CD4-positive, alpha-beta T cell treated with Interferon gamma for 1 hour (primary cell): ENCODE measurements at places on chromosomes 7 and 10.

DNA sequence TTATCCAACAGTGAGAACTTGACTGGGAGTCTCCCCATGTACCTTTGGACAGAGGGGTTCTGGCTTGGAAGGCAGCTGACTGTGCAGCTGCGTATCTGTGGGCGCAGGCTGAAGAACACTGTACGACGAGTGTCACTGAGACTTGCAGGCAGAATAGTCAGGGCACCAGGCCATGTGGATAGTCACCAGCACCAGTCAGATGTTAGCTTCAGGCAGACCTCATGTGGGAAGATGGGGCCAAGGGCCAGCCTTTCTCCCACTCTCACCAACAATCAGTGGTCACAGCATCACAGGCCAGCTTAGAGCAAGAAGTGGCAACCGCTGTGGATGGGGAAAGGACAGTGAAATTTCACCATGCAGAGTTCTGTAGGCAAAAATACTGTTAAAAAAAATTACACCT lies 43.4 kb upstream of the GJD4 start:
- no peak for DNase-seq

DNA sequence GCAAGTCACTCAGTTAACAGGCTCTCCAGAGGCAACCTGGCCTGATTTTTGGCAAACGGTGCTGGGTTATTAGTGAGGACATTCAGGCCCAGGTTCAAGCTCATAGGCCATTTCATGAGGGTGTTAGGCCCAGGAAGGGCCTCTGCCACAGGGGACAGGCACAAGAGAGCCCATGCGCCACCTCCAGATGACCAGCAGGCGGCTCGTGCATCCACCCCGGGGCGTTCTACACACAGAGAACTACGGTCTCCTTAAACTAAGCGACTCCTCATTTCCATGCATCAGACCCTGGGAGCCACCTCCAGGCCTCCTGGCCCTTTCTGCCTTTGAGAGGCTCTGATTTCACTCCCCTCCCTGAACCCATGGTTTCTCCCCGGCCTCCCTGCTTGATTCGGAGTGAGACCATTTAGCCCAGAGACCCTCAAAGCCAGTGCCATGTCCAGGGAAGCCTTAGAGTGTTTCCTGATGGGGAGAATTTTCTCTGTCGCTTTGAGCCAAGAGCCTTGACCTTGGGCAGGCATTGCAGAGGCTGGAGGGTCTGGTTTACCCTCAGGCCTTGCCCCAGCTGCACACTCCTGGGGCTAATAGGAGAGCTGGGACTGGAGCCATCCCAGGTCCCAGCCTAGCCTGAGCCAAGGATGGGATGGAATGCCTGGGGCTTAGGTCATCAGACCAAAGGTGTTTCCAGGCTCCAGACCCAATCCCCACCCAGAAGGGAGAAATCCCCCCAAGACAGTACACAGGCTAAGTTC lies 188.0 kb downstream of the GRID1 start:
- DNase-seq, result no peak

DNA sequence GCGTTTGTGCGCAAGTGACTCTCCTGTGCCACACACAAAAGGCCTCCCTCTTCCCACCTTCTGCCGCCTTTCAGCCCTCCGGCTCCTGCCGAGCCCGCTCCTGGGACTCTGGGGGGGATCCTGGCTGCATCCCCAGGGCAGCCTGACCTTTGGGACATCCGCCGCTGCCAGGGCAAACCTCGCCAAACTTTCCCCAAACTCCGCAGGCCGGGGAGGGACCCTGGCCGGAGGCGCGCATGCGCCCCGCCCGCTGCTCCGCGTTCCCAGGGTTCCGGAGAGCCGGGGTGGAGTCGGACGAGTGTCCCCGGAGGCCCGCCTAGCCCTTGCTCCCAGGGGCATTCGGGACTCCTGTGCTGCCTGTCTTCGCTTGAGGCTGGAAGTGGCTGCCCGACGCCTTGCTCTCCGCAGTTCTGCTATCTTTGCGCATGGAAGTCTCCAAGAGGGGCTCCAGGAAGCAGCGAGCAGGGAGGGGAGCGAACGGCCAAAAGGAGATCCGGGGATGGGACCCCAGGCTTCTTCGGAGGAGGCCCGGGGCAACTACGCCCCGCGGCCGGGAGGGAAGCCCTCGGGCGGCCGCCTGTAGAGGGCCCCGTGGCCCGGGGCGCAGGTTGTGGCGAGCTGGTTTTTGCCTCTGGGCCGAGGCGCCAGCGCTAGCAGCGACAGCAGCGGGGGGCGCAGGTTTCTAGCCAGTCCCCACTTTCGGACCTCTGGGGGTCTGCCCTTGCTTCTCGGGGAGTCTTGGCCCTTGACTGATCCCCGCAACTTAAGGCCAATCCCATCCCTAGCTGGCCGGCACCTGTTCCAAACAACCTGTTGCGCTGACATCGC lies 7.0 kb downstream of the PTF1A start:
- no peak for DNase-seq

DNA sequence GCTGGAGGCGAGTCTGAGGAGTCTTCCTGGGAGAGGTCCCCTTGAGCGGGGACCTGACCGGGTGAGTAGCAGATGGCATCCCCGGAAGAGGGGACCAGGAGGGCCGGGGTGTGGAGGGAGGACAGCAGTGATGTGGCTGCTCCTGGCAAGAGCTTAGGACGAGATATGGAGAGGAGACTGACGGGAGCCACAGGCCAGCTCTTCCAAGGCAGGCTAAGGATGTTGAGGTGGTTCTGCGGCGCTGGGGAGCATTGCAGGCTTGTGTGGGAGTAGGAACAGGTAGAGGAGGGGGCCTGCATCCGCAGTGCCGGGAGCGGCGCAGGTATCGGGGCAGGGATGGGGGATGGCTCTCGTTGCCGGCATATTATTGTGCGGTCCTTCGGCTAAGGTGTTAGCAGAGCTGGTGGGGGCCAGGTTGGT lies 76.7 kb upstream of the ANLN start:
- no peak for DNase-seq

- peak; percentile 76 for DNase-seq
Measured at GRCh38 chr10:101012525-101013364, 13.1 kb downstream of the LZTS2 start.
